Airway epithelial cell (primary cell): ENCODE measurements at places on chromosomes 1 and 21. TPM values are rescaled to one million over a fixed set of nuclear protein-coding genes. Genes with fewer than 3 reads are reported as not detected.

NKAIN1 gene
- 0.07 TPM in 1 of 2 replicates, not detected in the other for total RNA-seq

GPR52 gene
- 0.21 TPM in 1 of 2 replicates, not detected in the other for total RNA-seq

RPTN gene
- 2.0 and 3.0 TPM in 2 replicates for total RNA-seq

APCS gene
- not detected in 2 replicates for total RNA-seq

LAPTM5 gene
- total RNA-seq: 0.37 and 1.1 TPM in 2 replicates

LCE1C gene
- total RNA-seq: not detected in 2 replicates

TXNIP gene
- 267 and 294 TPM in 2 replicates for total RNA-seq

ADIPOR1 gene
- 97.3 and 108 TPM in 2 replicates for total RNA-seq

ADAMTS4 gene
- 0.05 and 0.07 TPM in 2 replicates for total RNA-seq

MYOG gene
- not detected in 2 replicates for total RNA-seq

TSNAX gene
- total RNA-seq: 12.8 and 20.3 TPM in 2 replicates

BMP8B gene
- under 0.01 and 0.07 TPM in 2 replicates for total RNA-seq

KLHDC8A gene
- total RNA-seq: 0.14 TPM in 1 of 2 replicates, not detected in the other

PER3 gene
- total RNA-seq: 1.2 and 2.5 TPM in 2 replicates

LRRC40 gene
- total RNA-seq: 16.8 and 18.3 TPM in 2 replicates

E2F2 gene
- total RNA-seq: 1.7 and 2.1 TPM in 2 replicates

SLC5A9 gene
- not detected in 2 replicates for total RNA-seq

UBE2U gene
- not detected in 2 replicates for total RNA-seq

ORC1 gene
- total RNA-seq: 14.0 and 15.3 TPM in 2 replicates

SPRR2A gene
- total RNA-seq: 8.3 and 8.4 TPM in 2 replicates

DEPDC1 gene
- total RNA-seq: 12.5 and 15.9 TPM in 2 replicates

SLAMF9 gene
- 32.0 and 35.2 TPM in 2 replicates for total RNA-seq

HUNK gene
- total RNA-seq: 0.07 TPM in 1 of 2 replicates, not detected in the other

MFAP2 gene
- 53.0 and 53.1 TPM in 2 replicates for total RNA-seq

DHX9 gene
- 115 and 120 TPM in 2 replicates for total RNA-seq

PGBD5 gene
- 1.3 and 4.2 TPM in 2 replicates for total RNA-seq

WDR64 gene
- total RNA-seq: not detected in 2 replicates

MSTO1 gene
- 6.1 and 16.2 TPM in 2 replicates for total RNA-seq

ZNF687 gene
- total RNA-seq: 19.5 and 20.5 TPM in 2 replicates
